ENCODE measurements at places on chromosomes 3 and 15.

- no peak for DNase-seq
These were observed 204.6 kb upstream of the IL12A start for GRCh38 chr3:159783780-159784742.

DNA sequence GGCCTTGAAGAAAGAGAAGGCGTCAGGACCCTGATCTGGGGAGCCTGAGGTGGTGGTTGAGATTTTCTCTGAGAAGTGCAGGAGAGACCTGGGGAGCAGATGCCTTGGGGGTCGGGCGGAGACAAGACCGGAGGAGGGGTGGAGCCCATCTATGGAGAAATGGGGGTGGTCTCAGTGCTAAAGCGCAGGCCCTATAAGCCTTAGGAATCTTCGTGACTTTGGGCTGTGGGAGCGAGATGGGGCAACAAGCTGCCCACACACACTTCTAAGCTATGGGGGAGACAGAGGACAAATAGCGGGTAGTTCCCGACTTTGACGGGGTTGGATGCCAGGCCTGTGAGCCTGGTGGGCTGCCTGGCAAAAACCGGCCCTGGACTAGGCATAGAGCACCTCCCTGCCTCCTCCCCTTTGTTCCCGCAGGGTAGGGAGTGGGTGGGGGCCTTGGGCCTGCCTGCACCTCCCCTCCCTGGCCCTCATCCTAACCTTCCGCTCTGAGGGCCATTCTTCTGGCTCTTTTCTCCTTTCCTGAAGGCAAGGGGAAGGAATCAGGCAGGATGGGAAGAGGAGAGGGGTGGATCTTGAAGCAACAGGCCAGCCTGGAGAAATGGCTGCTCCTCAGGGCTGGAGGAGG is 880 bp downstream of the NISCH start:
- peak; percentile 9 for DNase-seq

GRCh38 chr3:132874701-132875100 is 152.5 kb upstream of the NPHP3 start:
- DNase-seq, result no peak

GRCh38 chr3:4814305-4814903 is 164.8 kb upstream of the BHLHE40 start:
- DNase-seq, result no peak

GRCh38 chr3:23395115-23395514 is 192.0 kb downstream of the UBE2E2 start:
- no peak for DNase-seq
